ENCODE measurements at places on chromosomes 5 and 9.

DNA sequence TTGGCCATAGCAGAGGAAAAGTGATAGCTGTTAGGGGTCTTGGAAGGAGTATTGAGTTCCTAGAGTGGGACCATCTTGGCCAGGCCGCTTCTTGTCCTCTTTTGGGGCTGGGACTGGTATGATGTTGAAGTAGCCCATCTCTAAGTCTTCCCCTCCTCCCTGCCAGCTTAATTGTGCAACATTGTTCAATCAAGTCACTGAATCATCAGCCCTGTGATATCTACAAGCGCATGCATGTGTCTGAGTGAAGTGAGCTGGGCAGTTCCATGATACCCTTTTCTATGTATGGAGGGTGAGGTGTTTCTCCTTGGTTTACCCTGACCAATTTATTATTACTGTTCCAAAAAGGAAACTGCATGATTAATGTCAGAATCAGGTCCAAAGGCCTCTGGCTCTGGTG lies 112.2 kb downstream of the C9orf152 start:
- no peak for DNase-seq

DNA sequence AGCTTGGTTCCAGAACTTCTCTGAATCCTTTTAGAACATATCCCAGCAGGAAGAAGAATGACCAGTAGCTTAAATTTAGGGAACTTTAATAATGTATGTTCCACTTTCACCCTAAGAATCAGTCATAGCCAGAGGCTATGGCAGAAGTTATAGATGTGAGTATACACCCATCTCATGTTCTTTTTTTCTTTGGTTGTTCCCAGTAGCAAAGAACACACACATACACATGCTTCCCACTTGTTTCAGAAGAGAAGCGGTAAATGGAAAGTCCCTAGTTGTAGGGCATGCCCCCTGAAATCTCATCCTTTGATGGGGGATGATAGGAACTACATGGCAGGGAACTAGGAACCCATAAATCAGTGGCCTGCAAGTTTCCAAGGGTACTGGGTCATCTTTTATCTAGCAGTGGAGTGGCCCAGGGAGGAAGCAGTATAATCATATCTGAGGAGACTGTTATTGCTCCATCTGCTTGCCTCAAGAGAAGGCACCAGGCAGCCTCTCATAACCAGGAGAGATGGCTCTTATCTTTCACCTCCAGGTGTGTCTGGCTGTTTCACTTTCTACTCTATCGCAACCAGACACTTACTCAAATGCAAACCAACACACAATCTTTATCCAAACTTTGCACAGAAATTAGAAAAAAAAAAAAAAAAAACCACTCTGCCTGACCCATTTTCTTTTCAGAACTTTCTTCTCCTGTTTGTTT lies 109.5 kb downstream of the SNCAIP start:
- DNase-seq: no peak

- no peak for DNase-seq
Measured at GRCh38 chr9:2691626-2692025, 25.7 kb upstream of the KCNV2 start.

- DNase-seq: no peak
Measured at GRCh38 chr5:73499187-73499586, 945 bp downstream of the BTF3 start.

GRCh38 chr5:143359869-143360268 lies 43.6 kb downstream of the NR3C1 start:
- no peak for DNase-seq

DNA sequence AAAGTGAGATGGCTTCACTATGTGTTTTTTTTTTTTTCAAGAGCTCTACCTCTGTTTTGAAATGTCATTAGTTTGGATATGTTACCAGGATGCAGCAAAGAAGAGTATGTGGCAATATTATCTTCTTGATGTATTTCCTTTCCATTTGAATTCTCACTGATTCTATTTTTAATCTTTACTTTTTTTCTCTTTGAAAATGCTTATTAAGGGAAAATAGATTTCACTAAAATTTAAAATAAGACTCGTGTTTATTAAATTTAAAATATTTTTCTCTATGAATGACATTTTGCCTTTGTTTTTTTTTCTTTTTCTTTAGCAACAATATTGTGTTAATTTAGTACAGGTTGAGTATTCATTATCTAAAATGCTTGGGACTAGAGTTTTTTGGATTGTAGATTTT lies 29.2 kb downstream of the TENT2 start:
- no peak for DNase-seq

- no peak for DNase-seq
Measured at GRCh38 chr5:10577371-10578292, 13.8 kb downstream of the ANKRD33B start.

- DNase-seq: no peak
Measured at GRCh38 chr9:18208166-18209059, 265.5 kb upstream of the ADAMTSL1 start.

- DNase-seq: no peak
Measured at GRCh38 chr5:156920861-156921431, 42.1 kb downstream of the TIMD4 start.

DNA sequence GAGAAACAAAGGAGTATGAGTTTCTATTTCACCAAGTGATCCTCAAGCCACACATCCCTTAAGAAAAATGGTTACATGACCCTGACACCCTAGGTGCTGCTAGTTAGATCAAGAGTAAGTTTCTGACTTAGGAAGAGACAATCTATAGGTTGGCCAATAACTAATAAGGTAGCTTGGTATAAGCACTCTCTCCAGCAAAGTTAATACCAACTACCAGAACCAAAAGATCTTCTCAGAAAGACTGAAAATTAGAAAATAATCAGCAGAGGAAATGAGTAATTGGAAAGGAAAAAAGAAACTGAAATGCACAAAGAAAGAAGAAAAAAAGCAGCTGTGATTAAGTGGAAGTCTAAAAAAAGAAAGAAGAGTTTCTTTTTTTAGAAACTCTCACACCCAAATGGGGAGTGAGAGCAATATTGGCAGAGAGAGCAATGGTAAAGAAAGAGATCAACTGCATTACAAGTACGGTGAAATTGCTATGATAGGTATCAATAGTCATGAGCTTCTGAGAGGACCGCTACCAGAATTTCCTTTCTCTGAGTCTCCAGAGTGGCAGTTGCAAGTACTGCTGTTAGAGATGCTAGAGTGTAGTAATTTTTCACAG lies 195.5 kb downstream of the TMEM167A start:
- DNase-seq: no peak

- no peak for DNase-seq
Measured at GRCh38 chr5:134099939-134100282, 14.6 kb upstream of the TCF7 start.

DNA sequence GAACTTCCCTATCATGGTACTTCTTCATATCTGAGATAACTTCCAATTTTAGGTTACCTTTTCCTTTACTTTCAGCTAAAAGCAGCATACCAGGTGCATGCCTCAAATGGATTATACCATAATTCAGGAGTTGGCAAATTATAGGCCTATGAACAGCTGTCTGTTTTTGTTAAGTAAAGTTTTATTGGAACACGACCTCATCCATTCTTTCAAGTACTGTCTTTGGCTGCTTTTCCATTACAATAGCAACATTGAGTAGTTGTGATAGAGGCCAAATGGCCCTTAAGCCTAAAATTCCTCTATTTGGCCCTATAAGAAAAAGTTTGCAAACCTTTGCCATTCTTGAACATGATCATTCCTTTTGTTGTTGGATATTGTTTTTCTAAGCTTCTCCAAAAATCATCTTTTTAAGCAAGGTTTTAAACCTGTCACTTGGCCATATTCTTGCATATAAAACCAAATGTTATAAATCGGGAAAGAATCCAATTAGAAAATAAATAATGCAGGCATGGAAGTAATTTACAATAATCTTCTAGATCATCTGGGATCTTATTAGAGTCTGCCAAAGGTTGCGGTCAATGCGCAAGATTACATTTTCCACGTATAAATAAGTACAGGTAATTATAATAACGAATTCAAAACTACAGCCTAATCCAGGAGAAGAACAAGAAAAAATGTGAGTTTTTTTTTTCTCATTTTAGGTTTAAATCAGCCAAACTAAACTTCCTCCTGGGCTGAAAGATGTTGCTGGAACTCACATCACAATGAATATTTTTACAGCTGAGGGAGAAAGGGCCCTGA lies 226.5 kb upstream of the ANKRD55 start:
- no peak for DNase-seq

DNA sequence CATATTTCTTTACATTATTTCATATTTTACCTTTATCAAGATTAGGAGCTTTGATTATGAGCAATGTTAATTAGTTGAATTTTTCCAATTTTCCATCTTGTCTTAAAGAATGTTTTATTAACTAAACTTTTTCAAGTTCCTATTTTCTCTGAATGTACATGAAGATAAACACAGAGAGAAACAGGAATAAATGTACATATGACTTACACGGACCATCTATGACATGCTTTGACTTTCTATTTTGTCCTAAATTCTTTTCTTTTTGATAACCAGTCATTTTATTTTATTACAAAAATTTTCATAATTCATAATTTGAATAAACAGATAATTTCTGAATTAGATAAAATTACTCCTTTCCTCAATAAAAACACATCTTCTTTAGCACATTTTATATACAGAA lies 1038.8 kb upstream of the ARRDC3 start:
- DNase-seq: no peak

GRCh38 chr5:117302949-117303348 lies 728.3 kb upstream of the SEMA6A start:
- DNase-seq: no peak

DNA sequence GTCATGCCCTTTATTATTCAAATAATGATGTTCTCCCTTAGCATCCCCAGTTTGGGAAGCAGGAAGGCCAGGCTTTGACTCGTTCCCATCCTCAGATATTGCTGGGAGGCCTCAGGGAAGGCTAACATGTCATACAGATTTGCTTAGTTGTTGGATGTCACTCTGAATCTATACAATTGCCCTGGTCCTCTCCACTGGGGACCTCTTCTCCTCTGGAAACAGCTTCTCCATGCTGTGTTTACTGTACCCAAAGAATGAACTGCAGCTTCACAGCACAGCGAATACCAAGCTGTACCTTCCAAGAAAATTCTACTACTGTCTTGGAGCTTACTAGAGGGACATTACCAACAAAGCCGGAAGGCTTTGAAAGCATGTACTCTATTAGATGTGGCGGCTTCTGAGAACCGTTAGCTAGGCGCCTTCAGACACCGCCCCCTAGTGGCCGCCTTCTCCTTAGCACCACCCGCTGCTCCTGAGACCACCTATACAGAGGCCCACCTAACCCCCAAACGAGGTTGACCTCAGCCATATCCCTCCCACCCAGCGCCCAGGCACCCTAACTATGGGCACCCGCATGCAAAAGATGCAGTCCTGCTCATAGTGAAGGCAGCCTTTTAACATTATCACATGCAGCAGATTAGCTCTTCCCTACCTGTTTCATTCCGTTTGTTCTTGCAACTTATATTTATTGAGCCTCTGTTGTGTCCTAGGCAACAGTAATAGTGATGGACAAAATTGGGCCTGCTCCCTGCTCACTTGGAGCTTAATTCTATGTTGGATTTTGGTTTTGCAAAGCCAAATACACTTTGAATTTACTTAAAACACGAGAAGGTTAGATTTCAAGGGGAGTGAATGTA lies 34.9 kb upstream of the FOXI1 start:
- DNase-seq: no peak

DNA sequence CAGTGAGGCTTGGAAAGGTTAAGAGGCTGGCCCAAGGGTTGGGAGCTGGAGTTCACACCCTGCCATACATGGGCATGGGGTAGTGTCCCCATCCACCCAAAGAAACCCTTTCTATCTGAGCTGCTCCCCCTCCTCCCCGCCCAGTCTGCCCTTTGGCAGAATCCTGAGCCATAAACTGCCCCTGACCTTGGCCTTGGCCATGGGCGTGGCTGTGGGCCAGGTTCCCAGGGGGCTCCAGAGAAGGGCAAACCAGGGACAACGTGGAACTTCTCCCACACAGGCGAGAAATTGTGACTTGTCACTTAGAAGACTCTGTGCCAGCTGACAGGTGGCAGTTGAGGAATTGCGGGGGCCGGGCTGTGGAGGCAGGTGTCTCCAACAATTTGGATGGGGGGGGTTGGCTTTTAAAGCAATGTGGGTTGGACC lies 4.8 kb downstream of the FAM78A start:
- no peak for DNase-seq

GRCh38 chr5:16013334-16014065 lies 166.1 kb downstream of the MARCHF11 start:
- no peak for DNase-seq

GRCh38 chr9:134532084-134532483 lies 109.5 kb upstream of the COL5A1 start:
- DNase-seq: no peak

GRCh38 chr5:168342985-168343384 lies 51.5 kb downstream of the WWC1 start:
- no peak for DNase-seq

DNA sequence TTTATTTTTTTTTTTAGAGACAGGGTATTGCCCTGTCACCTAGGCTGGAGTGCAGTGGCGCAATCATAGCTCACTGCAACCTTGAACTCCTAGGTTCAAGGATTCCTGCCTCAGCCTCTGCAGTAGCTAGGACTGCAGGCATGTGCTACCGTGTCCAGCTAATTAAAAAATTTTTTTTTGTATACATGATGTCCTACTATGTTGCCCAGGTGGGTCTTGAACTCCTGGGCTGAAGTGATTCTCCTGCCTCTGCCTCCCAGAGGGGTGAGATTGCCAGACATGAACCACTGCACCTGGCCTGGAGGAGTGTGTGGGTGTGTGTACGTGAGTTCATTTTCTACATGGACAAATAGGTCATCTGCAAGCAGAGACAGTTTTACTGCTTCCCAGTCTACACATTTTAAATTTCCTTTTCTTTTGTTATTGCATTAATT lies 33.8 kb downstream of the JMY start:
- DNase-seq: no peak

DNA sequence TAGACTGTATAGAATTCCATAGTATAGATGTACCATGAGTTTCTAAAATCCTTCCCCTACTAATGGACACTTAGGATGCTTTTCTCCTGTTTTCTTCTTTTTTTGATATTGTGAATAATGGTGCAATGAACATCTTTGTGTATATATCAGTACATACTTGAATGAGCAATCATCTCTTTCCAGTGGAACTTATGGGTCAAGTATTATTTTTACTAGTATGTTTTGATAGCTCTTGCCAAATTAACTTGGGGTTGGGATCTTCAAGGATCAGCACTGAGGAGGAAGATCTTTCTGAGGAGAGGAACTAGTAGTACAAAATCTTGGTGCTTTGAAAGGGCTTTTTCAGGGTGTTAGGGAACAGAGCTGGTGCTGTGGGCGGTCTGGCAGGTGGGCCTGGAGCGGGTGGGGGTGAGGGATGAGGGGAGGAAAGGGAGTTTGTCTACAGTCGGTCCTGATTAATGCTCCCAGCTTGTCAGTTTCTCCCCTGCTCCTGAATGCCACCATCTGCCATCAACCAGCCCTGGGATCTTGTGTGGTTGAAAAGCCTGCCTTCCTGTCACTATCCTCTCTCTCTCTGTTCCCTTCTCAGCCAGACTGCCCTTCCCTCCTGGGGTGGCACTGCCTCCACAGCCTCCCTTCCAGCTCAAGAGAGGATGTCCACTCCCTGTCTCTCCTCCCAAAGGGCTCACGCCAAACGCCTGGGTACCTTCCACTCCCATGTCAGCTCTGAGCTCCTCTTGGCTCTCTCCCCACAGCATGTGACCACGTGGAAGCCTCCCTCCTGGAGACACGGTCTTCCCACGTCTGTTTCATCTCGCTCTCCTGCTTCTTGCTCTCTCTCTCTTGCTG lies 185.9 kb downstream of the DAB2IP start:
- peak; percentile 57 for DNase-seq

All from NCI-H524 treated with DMSO at 0.1 percent for 48 hours (cell line).